GM23248 (cell line): ENCODE measurements at places on chromosomes 7 and 10.

- H3K27ac ChIP-seq: no peak overlapping the region
- no peaks in the 10 kb centered on the region for H3K27me3 ChIP-seq
- DNase-seq: no peak
- no peak overlapping the region for H3K4me3 ChIP-seq
- H3K4me1 ChIP-seq: no peaks in the 10 kb centered on the region
These were observed 882.9 kb downstream of the NRG3 start for GRCh38 chr10:82757901-82758300.

DNA sequence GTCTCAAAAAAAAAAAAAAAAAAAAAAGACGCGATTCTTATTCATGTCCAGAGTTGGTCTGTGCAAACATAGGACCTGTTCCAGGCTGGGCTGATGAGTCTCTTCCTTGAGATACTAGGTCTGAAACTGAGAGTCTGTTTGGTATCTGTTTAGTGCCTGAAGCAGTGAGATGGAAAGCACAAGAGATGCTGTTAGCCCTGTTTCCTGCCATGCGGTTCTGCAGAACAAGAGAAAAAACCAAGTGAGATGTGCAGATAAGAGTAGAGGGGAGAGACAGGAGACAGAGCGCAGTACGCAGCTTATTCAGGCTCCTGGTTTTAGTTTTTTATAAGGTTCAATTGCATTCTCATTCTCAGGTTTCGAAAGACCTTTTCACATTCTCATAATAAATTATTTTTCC lies 85.8 kb upstream of the PRKCQ start:
- H3K4me1 ChIP-seq: no peaks in the 10 kb centered on the region
- no peaks in the 10 kb centered on the region for H3K36me3 ChIP-seq
- H3K27ac ChIP-seq: no peak overlapping the region
- 0 out of 2 replicates have a peak, but pooled peaks cover 13% of the 10 kb centered on the region for H3K27me3 ChIP-seq
- no peak for DNase-seq
- H3K4me3 ChIP-seq: no peak overlapping the region

- no peaks in the 10 kb centered on the region for H3K36me3 ChIP-seq
- DNase-seq: no peak
- H3K27me3 ChIP-seq: no peaks in the 10 kb centered on the region
- no peak overlapping the region for H3K4me3 ChIP-seq
These were observed 5.6 kb upstream of the CNPY1 start for GRCh38 chr7:155551785-155552611.

- H3K4me1 ChIP-seq: peaks cover 53% of the 10 kb centered on the region
- no peaks in the 10 kb centered on the region for H3K27me3 ChIP-seq
- peak; percentile 82 for DNase-seq
- H3K27ac ChIP-seq: peak overlapping the region; percentile 74
These were observed 109.9 kb downstream of the ZMIZ1 start for GRCh38 chr10:79178614-79179163.

DNA sequence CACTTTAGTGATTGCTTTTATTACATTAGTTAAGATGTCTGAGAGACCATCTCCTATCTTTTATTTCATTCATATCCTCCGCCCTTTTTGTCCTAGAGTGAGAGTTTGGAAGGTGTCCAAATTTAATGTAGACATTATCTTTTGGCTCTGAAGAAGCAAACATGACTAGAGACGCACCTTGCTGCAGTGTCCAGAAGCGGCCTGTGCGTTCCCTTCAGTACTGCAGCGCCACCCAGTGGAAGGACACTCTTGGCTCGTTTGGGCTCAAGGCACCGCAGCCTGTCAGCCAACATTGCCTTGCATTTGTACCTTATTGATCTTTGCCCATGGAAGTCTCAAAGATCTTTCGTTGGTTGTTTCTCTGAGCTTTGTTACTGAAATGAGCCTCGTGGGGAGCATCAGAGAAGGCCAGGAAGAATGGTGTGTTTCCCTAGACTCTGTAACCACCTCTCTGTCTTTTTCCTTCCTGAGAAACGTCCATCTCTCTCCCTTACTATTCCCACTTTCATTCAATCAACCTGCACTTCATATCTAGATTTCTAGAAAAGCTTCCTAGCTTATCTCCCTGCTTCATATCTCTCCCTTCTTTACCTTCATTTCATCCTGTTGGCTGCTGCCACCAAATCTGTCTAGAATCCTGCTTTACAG lies 10.4 kb upstream of the CLCN1 start:
- H3K4me3 ChIP-seq: no peak overlapping the region
- H3K27ac ChIP-seq: no peak overlapping the region
- DNase-seq: peak; percentile 63
- no peaks in the 10 kb centered on the region for H3K4me1 ChIP-seq

DNA sequence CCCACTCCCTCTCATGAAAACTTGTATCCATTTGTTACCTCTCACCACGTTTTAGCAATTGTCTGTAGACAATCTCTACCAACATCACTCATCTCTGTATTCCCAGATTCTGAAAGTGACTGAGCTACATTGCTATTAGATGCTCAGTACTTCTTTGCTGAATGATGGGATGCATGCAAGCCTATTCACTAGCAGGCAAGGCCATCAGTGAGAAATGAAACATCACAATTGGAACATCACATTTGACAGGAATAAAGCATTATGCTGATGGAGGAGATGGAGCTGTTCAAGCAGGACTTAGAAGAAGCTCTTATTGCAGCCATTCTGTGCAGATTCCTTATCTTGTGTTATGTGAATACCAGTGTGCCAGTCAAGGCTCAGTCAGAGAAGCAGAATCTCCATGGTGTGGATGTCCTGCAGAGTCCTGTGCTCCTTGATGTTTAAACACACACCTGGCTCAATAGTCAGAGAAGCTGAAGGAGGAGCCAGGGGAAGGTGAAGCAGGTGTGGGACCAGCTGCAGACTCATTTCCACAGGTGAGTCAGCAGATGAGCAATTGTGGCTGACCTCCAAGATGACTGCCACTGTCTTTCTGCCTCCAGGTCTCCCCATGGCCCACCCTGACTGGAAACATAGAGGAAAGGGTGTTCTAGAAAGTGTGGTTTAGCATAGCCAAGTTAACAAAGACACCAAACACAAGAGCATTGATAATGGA lies 965.5 kb downstream of the GRID1 start:
- H3K27ac ChIP-seq: no peak overlapping the region
- no peaks in the 10 kb centered on the region for H3K27me3 ChIP-seq
- no peak for DNase-seq
- no peaks in the 10 kb centered on the region for H3K4me1 ChIP-seq

- no peak overlapping the region for H3K27ac ChIP-seq
- no peak for DNase-seq
- H3K36me3 ChIP-seq: no peaks in the 10 kb centered on the region
- no peak overlapping the region for H3K4me3 ChIP-seq
These were observed 260.3 kb downstream of the ARHGAP12 start for GRCh38 chr10:31668326-31668725.

DNA sequence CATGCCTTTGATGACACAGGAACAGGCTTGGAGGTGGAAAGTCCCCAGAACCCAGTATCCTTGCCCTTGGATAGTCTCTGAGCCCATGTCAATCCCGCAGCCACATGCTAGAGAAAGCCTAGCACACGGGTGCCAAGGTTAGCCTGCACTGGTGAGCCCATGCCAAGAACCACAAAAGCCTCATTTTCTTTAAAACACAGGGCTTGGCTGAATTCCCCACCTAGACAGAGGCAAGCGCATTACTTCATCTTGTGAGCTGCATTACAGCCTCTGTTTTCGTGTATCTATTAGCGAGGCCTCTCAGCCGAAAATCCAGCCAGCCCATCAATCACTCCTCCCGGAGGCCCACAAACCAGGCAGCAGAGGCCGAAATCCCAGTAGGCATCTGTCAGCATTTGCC lies 314.9 kb upstream of the AUTS2 start:
- H3K27ac ChIP-seq: no peak overlapping the region
- no peak overlapping the region for H3K4me3 ChIP-seq
- H3K36me3 ChIP-seq: no peaks in the 10 kb centered on the region
- DNase-seq: no peak
- H3K27me3 ChIP-seq: no peaks in the 10 kb centered on the region

DNA sequence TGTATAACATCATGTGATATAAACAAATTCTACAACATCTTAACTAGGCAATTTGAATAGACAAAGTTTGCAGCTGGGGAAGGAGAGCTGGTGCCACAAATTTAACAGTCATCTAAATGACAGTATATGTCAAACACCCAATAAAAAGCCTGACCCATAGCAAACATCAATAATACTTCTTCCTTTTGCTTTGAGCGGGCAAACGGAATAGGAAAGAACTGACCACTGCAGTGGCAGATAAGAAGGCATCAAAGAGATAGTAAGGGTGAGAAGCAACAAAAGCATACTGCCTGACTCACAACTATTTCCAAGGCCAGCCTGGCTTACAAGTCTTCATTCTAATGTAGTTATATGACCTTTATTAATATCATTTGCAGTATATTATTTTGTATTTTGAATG lies 99.9 kb downstream of the LRRN3 start:
- H3K36me3 ChIP-seq: no peaks in the 10 kb centered on the region
- no peaks in the 10 kb centered on the region for H3K4me1 ChIP-seq
- no peaks in the 10 kb centered on the region for H3K27me3 ChIP-seq
- H3K27ac ChIP-seq: no peak overlapping the region
- DNase-seq: no peak
- H3K4me3 ChIP-seq: no peak overlapping the region

GRCh38 chr10:19775296-19775695 lies 40.9 kb upstream of the PLXDC2 start:
- H3K4me1 ChIP-seq: no peaks in the 10 kb centered on the region
- H3K27me3 ChIP-seq: no peaks in the 10 kb centered on the region
- H3K36me3 ChIP-seq: no peaks in the 10 kb centered on the region
- no peak overlapping the region for H3K27ac ChIP-seq
- no peak for DNase-seq

DNA sequence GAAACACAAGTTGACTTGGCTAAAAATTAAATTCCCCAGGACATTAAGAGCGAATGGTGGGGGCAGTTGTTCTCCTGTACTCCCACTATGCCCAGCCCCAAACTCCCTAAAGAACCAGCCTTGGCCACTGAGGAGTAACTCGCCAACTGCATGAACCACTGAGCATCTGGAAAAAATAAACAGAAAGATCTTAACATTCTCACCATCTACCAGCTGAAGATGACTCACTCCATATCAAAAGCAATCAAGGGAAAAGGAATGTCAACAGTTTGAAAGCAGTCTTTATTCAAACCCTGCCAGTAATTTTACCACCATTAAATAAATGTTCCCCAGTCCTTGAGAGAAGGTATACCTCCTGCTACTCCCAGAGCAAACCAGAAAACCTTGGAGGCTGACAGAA lies 45.4 kb downstream of the CTTNBP2 start:
- H3K27ac ChIP-seq: no peak overlapping the region
- no peaks in the 10 kb centered on the region for H3K27me3 ChIP-seq
- no peaks in the 10 kb centered on the region for H3K4me1 ChIP-seq
- H3K36me3 ChIP-seq: no peaks in the 10 kb centered on the region
